ENCODE measurements at places on chromosomes 4 and X.

DNA sequence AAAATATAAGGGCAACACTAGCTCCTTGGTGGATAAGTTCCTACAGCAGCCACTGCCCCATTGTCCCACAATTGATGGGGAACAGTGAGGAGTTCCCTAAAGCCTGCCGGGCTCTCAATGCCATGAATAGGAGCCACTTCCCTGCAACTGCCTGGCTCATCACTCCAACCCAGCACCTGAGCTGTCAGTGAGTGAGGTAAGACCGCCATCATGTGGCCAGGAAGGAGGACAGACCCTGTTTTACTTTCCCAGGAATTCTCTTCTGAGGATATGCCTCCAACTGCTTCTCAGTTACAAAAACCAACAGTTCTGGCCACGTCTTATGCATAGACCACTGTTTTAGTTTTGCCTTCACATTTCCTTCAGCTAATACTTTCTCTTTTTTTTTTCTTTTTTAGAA, 45.5 kb downstream of the SRPX start:
- DNase-seq, result peak; percentile 56

- DNase-seq, result no peak
Measured at GRCh38 chrX:69238114-69238886, 73.0 kb upstream of the PJA1 start.

- DNase-seq, result no peak
Measured at GRCh38 chrX:77731821-77732419, 54.1 kb downstream of the ATRX start.

DNA sequence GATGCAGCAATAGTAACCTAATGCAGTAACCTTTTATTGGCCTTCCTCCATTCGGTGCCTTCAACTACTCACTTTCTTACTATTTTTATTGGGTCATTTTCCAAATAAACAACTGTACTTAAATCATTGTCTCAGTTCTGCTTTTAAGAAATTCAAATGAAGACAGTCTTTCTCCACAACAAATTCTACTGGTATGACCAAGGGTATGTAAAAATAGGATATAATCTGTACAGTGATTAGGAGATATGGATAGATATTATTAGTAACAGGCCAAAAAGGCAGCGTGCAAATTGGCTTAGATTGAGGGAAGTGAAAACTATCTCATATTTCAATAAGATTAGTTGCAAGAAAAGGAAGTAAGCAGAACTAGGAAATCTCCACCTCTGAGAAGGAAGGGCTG, 177.4 kb upstream of the PPP1R2C start:
- DNase-seq, result no peak

DNA sequence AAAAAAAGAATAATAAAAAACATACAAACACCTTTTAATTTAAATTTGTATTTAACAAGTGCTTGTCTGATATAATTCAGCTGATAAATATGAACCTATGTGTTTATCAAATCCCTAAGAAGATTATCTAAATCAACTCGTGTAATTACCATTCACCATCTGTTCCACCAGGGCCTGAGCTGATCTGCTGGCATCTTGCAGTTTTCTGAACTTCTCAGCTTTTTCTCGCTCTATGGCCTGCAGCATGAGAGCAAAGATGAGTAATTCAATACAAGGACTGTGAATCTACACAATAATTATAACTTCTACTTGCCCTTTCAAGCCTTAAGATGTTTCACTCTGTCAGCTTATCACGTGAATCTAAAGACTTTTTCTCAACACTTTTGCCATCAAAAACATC, 709.7 kb downstream of the DMD start:
- no peak for DNase-seq

DNA sequence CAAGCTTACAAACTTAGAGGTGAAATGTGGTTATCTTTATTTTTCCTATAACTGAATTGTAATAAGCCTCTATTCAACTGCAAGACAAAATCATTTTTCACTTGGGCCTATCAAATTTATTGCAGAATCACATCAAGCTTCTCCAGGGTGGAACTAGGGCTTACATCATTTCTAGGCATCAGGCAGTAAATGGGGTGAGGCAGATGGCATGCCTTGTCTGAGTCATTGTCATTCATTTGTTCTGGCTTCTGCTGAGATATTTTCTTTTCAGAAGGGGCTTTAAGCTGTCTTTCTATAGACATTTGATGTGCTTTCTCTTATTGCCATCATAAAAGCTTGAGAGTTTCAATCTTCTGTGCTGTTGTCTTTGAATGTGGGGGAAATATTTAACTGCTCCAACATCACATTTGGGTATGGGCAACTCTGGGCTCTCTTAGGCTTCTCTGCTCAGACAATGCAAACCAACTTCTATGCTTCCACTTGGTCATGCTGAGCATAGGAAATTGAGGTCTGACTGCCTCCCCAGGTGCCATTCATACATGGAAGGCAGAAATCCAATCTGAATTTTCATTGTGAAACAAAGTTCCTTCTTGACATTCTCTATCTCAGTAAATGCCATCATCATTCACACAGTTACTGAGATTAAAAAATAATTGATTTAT, 225.8 kb upstream of the GIMD1 start:
- no peak for DNase-seq

GRCh38 chr4:81715757-81716156, 244.1 kb upstream of the RASGEF1B start:
- DNase-seq, result no peak

GRCh38 chrX:103791826-103792485, 15.3 kb downstream of the PLP1 start:
- no peak for DNase-seq

DNA sequence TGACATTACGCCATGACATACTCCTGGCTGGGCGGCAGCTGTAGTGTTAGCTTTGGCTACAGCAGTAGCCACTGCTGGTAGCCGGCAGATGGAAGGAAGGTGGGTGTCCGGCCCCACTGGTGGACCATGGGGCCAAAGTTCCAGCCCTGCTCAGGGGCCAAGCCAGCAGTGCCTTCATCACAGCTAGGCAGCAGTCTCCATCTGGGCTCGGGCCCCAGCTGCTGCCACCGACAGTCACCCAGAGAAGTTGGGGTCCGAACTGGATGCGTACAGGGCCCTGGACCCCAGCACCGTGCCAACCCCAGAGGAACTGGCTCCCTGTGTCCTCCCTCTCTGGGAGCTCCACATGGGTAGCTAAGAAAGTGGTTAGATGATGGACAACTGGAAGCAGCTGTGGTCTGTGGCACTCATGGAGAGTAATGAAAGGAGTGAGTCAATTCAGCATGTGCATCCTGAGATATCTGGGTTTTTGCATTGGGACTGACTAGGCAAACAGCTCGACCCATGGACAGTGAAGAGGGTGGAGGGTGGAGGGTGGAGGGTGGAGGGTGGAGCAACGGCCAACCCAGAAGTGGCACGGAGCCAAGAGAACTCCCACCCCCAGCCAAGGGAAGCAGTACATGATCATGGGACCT, 366.6 kb upstream of the GRIA3 start:
- no peak for DNase-seq

GRCh38 chr4:15906020-15906443, 32.5 kb downstream of the FGFBP1 start:
- peak; percentile 29 for DNase-seq

DNA sequence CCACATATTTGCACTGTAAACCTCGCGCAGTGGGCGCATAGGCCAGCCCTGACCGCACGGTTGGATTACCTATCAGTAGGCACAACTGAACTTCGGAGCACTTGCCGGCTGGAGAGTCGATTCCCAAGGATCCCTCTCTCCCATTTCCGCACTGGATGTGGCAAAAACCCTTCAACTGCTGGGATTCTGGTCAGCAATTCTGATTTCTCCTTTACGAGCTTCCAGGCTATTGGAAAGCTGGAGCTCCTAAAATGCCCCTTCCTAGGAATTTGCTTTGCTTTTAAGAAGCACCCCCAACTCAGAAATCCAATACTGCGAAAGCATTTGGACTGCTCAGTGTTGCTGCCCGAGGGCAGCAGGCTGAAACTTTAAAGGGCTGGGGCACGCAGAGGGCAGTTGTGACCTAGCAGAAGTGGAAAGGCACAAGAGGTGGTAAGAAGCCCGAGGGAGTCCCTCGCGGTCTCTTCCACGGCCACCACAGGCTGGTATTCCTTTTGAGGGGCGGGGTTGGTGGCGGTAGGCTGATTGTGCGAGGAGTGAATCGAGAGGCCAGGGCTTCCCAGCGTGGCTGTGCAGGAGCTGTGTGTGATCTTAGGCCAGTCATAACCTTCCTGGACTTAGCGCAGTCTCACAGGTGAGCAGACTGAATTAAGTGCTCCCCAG, 1.6 kb downstream of the ZAR1 start:
- no peak for DNase-seq

DNA sequence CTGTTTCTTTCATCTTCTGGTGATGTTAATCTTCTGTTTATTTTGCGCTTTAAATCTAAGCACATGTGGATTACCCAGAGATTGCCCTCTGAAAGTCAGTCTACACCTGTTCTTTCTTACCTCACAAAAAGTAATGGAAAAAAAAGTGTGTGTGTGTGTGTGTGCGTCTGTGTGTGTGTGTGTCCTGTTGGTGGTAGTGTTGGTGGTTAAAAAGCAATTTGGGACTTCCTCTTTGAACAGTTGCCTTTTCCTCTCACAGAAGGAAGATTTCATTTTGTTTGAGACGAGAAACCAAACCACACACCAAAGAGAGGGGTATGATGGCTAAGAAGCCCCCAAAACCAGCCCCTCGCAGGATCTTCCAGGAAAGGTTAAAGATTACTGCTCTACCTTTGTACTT, at the start of gene STAP1:
Gene STAP1 (plus strand): TSS at position 235 of the 400 bp plus-strand sequence. CDS start 83 bp downstream, at position 318.
- no peak for DNase-seq

DNA sequence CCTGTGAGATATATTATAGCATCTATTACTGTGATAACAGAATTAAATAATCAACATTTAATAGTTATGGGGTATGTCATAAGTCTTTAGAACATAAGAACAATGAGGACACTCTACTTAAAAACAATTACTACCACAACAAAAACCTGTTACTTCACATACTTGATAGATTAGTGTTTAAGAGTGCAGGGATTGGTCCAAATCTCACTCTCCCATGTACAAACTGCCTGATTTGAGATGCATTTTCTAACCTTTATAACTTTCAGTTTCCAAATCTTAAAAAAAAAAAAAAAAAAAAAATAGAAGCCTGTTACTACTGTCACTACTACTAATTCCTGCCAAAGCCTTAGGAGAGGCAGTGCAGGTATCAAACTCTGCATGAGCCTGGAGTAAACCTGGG, 5.6 kb downstream of the PCDH18 start:
- DNase-seq, result no peak

- DNase-seq, result no peak
Measured at GRCh38 chr4:111506706-111507105, 638.5 kb upstream of the FAM241A start.

DNA sequence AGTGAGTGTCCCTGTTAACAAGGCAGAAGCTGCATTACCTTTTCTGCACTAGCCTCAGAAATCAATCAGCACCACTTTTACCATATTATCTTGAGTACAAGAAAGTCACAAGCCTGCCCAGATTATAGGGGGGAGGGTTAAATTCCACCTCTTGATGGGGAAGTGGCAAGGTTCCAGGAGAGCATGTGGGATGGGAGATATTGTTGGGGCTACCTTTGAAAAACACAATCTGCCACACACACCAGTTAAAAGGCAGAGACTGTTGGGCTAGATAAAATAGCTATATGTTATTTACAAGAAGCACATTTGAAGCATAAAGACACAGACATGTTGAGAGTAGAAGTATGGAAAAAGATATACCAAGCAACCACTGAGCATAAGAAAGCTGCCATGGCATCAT, 6.6 kb upstream of the AVPR2 start:
- DNase-seq, result no peak

GRCh38 chrX:316351-317325, 2.0 kb downstream of the GTPBP6 start:
- DNase-seq, result no peak

- no peak for DNase-seq
Measured at GRCh38 chr4:2621419-2621818, 85.0 kb downstream of the FAM193A start.

DNA sequence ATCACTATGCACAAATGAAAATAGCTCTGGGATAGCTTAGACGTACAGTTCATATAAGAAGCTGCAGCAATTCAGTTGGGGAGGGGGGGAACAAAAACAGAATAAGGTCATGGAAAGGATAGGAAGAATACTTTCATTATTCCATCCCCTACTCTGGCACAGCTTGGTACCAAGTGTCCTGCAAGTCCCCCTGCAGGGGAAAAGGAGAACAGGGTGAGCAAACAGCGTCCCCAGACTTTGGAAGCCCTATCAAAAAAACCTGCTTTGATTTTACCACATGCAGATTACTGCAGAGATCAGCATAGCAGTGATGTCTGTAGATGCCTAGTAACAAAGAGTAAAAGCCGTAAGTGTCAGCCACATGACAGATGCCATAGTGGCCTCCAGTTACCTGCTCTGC, 209.4 kb upstream of the NEIL3 start:
- no peak for DNase-seq

GRCh38 chr4:5858020-5858769, 34.7 kb downstream of the CRMP1 start:
- DNase-seq, result no peak

DNA sequence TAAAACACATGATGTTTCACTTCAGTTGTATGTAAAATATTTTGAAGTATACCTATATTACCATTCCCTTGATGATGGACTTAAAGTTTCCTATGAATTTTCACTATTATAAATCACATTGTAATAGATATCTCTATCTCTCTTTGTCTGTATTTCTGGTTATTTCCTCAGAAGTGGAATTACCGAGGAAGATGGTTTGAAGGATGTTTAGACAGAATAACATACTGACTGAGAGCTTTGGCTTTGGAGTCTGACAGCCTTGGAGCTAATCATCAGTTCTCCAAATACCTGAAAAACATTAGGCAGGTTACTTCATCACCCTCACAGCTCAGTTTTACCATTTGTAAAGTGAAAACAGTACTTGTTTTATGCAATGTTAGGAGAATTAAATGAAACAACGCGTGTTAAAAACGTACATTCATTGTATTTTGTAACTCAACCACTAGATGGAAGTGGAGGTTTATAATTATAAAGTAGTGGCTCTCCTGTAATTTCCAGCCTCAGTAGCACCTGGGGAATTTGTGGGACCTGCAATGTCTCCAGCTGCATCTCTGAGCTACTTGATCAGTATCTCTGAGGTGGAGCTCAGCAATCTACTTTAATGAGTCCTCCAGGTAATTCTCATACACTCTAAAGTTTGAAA, 14.3 kb downstream of the JCHAIN start:
- peak; percentile 23 for DNase-seq

DNA sequence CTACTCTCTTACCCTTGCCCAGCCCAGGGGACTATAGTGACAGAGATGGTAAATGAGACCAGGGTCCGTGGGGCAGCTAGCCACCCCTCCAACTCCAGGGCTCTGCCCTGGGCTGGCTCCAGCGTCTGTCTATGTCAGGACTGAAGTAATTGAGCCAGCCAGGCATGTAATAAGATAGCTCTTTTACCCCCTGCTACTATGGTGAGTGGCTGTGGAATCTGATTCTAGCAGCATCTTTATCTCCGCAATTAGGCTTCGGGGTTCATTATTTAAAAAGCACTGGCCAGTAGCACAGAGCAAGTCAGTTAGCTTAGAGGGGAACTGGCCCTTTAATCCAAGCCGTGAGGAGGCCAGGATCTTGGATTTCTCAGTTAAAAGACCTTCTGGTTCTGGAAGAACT, 123.3 kb upstream of the RAI2 start:
- no peak for DNase-seq

GRCh38 chr4:2874861-2875260, 31.2 kb downstream of the ADD1 start:
- DNase-seq, result no peak

- DNase-seq, result no peak
Measured at GRCh38 chr4:79258614-79259176, 67.2 kb downstream of the NAA11 start.

Measured in NCI-H2081 (cell line).